ENCODE measurements at places on chromosomes 3 and 15.

DNA sequence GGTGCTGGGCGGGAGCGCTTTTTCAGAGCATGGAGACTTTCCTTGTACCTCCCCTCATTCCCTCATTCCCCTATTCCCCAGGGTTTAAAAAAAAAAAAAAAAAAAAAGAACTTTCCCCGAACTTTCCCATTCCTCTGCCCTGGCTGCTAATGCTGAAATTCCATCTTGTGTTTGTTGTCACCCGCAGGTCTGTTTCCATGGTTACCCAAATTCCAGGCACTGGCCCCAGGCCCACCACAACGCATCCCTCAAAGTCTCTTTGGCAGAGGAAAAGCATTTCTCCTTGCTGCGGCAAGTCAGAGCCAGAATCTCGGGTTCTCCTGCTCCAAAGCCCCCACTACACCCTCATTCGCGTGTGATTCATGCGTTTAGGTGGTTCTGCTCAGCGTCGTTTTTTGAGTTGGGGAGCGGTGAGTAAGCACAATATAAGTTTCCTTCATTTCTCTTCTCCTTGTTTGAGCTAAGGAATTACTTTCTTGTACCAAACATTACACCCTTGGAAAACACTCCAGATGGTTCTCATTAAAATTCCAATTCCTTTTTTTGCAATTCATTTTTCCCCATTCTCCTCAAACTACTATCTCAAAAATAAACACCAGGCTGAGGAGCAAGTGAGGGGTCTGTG, 21.6 kb downstream of the ANAPC13 start:
- peak; percentile 95 for DNase-seq

DNA sequence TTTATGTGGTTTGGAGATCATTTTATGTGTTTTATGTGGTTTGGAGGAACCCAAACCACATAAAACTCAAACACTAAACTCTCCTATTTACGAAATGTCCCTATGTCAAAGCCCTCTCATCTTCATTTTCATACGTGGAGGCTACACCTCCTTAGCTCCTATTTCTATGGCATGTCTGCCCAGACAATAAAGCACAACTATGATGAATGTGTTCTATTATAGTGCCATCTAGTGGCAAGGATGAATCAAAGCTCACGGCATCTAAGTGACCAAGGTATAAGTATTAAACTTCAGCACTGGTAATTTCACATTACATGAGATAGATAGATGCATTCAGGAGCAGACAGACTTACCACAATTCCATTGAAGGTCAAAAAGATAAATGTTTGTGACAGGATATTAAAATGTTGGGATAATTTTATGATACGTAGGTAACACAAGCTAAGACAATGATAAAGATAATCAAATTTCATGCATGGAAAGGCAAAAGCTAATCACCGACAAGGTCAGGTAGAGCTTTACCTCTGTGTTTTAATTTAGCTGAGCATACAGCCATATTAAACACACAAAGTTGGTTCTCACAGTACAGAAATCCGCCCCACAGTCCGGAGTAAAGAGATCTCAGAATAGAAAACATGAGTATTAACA, 130.6 kb upstream of the FHIT start:
- DNase-seq: no peak

GRCh38 chr15:38253351-38253781, 730 bp downstream of the SPRED1 start:
- no peak for DNase-seq

DNA sequence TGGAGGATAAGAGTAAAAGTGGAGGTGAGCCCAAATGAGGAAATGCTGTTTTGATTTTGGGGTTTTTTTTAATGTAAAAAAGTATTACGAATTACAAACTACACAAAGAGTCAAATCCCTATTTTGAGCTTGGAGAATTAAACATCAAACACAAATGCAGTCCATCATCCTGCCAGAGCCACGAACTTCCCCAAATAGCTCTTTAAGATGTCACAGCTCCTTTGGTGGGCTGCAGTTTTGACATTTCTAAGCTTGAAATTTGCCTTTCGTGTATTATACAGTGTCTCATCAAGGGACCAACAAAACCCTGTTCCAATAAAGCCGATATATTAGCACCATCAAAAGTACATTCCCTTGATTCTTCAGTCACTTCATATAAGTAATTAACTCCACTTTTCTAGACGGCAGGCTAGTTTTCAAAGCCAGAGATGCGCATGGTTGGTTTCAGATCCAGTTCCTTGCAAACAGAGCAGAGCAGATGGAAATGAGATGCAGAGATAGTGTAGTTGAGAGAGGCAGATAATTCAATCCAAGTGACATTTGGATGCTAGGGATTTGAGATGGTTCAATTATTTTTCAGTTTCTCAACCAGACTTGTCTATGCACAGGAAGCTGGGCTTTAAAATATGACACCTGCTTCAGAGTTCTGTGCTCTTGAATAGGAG, 580.9 kb downstream of the EDEM1 start:
- DNase-seq: no peak
